ENCODE measurements at places on chromosomes 2 and 18.

GRCh38 chr2:235677937-235678336, 184.1 kb downstream of the AGAP1 start:
- DNase-seq, result no peak

GRCh38 chr2:159157361-159158209, 128.9 kb downstream of the WDSUB1 start:
- DNase-seq, result no peak

DNA sequence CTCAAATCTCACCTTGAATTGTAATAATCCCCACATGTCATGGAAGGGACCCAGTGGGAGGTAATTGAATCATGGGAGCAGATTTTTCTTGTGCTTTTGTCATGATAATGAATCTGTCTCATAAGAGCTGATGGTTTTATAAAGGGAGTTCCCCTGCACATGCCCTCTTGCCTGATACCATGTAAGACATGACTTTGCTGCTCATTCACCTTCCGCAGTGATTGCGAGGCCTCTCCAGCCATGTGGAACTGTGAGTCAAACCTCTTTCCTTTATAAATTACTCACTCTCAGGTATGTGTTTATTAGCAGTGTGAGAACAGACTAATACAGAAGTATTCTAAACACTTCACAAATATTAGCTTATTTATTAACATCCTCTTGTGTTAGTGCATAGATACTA, 516.7 kb downstream of the LRRTM4 start:
- no peak for DNase-seq

- no peak for DNase-seq
Measured at GRCh38 chr2:179290329-179290728, 25.7 kb upstream of the SESTD1 start.

DNA sequence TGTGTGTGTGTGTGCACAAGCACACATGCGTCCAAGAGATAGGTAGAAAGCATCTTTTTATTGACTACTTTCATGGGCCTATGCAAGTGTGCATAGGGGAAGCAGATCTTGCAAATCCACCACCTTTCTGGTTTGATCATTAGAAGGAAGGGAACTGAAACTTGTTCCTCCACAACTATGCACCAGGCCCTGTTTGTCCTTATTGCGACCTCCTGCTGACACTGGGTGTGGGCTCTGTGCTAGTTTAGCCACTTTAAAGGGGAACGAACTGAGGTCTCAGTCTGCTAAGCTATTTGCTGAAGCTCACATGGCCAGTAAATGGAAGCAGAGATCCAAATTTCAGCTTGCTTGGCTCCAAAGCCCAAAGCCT, 32.1 kb upstream of the INSIG2 start:
- no peak for DNase-seq

DNA sequence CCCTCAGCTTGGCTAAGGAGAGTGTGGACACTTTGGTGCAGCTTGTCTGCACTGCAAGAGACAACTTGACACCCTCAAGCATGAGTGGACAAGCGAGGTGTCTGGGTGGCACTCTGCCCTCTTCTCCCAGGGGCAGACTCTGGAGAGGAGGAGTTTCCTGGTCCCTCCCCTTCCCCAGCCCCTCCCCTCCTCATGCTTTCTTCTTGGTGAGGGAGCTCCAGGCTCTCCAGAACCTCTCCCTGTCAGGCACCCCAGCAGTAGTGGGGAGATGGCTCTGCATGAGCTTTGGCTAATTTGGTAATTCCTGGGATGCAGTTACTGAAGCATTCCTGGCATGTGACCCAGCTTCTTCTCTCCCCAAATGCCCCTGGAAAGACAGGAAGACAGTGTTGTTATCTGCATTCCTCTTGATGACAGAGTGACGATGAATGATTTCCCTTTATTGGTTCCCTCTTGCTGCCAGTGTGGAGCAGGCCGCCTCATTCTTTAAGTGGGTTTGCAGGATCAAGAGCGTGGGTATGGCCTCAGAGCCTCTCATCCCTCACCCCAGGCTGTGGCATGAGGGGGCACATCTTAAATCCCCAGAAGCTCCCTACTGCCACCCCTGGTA, 89.2 kb downstream of the STPG4 start:
- no peak for DNase-seq

- no peak for DNase-seq
Measured at GRCh38 chr18:22796113-22796512, 137.0 kb upstream of the RBBP8 start.

DNA sequence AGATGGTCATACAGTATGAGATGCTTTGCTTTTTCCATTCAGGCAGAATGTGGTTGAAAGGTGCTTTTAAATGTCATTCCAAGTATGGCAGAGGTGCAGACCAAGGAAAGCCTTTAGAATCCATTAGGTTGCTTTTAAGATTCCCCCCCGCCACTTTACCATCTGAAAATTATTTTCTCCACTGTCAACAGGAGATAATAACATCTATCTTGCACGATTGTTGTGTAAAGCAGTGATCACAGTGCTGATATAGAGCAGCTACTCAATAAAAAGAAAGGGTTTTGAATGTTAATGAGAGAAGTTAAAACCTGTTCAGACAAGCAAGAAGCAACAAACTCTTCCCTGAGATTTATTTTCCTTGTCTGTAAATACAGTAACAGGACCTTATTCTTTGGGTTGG, 372.5 kb upstream of the GCFC2 start:
- DNase-seq, result no peak

DNA sequence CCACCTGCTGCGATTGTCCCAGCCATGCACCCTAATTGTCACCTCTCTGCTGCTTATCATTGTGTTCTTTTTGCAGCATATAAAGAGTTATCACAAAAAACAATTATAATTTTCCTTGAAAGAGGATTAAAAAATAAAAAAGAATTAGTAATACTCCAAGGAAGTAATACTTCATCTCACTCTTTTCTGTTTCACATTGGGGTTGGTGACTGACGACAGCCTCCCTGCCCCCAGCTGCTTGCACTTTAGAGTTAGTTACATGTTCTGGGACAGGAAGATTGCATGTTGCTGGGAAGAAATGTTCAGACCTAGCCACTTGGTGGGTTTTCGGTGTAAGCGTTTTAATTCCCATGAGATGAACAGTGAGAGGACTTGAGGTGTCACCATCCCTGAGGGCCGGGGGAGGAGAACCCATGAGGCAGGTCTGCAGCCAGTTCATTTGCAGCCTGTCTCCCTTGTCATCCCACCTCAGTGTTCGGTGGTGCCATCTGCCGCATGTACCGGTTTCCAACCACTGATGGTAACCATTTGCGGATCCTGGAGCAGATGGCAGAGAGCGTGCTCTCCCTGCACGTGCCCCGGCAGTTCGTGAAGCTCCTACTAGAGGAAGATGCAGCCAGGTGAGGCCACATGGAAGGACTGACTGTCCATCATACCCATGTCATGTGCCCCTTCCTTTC, 69.1 kb downstream of the COA5 start:
- no peak for DNase-seq

DNA sequence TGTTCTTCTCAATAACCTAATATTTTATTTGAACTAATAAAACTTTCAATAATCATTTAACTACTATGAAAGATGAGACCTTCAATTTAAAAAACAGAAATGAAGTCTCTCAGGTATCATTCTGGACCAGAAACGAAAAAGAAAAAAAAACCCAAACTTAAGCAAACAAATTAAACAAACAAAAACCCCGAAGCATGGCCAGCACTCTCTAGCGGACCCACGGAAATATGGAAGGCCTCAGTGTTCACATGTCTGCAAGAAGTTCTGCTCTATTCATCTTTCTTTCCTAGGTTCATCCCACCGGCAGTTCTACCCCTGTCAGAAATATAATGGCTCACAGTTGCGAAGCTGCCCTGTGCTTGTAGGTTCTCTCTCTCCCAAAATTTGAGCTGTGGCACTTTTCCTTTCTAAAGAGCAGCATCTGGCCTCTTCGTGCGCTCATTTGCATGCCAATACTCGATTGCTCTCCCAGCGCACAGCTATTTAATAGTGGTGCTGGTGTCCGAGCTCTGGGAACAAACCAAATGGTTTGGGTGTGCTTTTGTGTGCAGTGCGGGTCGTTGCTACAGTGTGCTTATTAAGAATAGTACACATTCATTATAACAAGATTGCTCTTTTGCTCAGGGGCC, 129.0 kb upstream of the ZEB2 start:
- DNase-seq, result no peak
